Cortex of kidney (tissue), 1 donor: ENCODE measurements at places on chromosomes 2 and 18.

DNA sequence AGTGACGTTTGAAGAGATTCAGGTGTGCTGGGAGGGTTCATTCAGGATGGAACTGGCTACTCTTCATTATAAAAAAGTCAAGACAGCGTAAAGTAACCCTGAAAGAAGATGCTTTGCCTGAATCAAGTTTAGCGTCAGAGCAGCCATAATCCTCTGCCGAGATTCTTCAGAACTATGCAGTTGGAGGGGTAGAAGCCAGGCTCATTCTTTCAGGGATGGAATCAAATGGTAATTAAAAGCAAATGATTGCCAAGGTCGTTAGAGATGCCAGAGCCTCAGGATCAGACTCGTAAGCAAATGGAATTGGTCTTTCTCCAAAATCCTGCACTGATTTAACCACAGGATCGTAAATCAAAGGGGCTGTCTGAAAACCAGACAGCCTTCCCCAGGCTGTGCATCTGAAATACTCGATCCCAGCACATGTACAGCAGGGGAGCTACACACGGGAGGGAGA lies 21.9 kb downstream of the APCDD1 start:
- no peak for DNase-seq

- DNase-seq, result no peak
These were observed at the start of gene ST6GAL2 for GRCh38 chr2:106885971-106886915. ST6GAL2 (minus strand) TSS chr2:106886167; CDS start chr2:106843977, 42,190 bp downstream.

- no peak for DNase-seq
These were observed 143.0 kb downstream of the ARL6IP6 start for GRCh38 chr2:152861349-152861942.

DNA sequence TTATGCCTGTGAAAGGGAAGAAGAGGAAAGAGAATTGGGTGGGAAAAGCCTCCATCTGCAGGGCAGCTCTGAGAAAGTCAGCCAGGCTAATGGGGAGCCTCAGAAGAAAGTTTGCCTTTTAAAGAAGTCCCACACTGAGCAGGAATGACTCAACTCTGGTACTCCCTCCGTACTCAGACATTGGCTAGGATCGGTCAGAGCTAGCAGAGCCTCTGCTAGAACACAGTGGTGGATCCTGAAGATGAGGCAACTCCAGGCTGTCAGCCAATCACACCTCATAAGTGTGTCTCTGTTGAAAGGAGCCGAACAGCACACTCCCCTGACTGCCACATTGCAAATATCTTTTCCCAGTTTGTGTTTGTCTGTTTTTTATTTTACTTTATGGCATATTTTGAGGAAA lies 96.9 kb downstream of the HNRNPLL start:
- no peak for DNase-seq

GRCh38 chr2:1192121-1192520 lies 221.1 kb upstream of the TPO start:
- DNase-seq, result no peak

- no peak for DNase-seq
These were observed 125.4 kb downstream of the TPO start for GRCh38 chr2:1538663-1539062.

DNA sequence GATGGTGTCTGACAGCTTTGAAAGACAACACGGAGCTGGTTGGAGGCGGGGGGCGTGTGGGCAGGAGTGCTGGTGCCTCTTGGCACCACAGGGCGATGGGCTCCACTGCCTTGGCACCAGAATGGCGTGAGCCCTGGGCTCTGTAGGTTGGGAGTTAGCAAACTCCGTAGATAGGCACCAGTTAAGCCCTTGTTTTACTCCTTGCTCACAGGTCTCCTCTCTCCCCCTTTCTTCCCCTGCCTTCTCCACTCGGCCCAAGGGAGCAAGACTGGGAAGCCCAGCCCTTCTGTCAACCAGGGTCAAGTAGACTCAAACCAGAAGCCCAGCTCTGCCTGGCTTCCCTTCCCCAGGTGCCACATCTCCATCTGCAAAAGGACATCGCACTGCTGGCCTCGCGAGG lies 281.7 kb upstream of the ID2 start:
- no peak for DNase-seq

GRCh38 chr2:1883476-1883875 lies 139.2 kb upstream of the PXDN start:
- DNase-seq, result no peak

- DNase-seq, result no peak
These were observed 31.9 kb downstream of the ATP8B1 start for GRCh38 chr18:57771193-57771592.

DNA sequence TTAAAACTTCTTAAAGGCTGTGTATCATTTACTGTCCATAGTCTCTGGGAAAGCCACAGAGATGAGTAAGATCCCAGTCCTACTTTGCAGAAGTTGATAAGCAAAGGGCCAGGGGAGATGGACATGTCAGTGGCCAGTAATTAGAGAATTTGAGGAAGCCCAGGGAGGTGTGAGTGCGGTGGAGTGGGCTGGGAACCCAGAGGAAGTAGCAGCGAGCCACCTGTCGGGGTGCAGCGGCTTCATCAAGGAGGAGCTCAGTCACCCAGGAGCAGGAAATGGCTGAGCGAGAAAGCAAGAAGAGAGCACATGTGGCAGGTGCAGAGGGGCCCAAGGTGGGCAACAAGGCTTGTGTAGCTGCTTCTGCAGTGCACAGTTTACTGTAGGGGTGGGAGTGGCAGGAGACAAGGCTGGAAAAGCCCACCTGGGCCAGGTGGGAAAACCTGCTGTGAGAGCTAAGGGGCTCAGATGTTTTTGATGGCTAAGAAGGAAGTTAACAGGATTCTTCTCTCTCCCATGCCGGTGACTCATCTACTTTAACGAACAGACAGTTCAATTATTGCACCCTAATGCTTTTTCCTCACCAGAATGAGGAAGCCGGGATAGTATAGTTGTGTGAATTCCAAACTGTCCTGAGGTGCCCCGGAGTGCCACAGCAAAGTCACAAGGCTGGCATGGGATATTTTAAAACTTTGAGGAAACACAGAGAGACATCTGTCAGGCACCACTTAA lies 34.8 kb upstream of the MGAT5 start:
- DNase-seq, result no peak

DNA sequence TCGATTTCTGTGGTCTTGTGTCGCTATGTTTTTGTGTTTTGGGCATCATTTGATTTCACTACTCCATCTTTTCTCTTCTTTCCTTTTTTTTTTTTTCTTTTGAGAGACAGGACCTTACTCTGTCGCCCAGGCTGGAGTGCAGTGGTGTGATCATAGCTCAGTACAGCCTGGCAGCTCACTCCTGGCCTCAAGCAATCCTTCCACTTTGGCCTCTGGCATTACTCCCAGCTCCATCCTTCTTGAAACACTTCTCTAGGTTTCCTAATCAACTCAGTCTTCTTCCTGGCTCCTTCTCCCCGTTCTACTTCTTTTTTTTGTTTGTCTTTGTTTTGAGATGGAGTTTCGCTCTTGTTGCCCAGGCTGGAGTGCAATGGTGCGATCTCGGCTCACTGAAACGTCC lies 26.5 kb downstream of the TCF23 start:
- DNase-seq, result no peak

GRCh38 chr2:64457524-64457923 lies 3.6 kb downstream of the LGALSL start:
- no peak for DNase-seq

GRCh38 chr2:75707901-75708300 lies 2.8 kb downstream of the GCFC2 start:
- DNase-seq, result no peak

GRCh38 chr18:63267975-63268721 lies 51.4 kb downstream of the BCL2 start:
- no peak for DNase-seq

DNA sequence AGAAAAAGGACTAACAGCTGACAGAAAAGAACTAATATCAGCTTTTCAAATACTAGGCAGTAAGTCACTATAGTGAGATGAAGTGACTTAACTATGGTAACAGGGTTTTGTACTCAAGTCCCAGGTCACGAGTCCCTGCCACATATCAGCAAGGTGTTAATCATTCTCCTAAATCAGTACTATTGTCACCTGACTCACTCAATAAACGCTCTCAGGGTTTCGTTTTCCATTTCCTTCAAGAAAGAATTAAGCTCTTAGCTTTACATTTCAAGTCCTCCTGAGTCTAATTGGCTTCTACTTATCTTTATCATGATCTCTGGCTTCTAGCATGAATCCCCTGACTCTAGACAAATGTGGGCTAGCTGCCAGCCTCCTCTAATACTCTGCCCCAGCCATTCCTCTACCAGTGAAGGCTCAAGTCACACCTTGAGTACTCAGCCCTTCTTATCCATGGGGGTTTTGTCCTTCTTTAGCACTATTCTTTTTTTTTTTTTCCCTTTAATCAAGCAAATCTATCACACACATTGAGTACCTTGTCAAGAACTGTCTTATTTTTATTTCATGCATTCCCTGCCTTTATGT lies 20.0 kb downstream of the BUB1 start:
- DNase-seq, result no peak

DNA sequence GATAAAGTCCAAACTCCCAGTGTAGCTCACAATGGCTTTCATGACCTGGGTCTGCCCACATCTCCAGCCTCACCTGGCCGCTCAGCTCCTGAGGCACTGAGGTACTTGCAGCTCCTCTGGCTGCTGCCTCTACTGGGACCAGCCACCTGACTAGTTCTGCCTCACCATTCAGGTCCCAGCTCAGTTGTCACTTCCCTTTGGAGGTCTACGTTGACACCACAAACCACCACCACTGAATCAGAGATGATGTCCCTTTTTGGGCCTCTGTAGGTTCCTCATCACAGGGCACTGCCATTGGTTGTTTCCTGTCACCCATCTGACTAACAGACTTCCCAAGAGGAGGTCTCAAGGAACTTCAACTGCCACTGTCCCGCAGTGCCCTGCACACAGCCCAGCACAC lies 21.2 kb downstream of the SPP2 start:
- DNase-seq, result no peak

DNA sequence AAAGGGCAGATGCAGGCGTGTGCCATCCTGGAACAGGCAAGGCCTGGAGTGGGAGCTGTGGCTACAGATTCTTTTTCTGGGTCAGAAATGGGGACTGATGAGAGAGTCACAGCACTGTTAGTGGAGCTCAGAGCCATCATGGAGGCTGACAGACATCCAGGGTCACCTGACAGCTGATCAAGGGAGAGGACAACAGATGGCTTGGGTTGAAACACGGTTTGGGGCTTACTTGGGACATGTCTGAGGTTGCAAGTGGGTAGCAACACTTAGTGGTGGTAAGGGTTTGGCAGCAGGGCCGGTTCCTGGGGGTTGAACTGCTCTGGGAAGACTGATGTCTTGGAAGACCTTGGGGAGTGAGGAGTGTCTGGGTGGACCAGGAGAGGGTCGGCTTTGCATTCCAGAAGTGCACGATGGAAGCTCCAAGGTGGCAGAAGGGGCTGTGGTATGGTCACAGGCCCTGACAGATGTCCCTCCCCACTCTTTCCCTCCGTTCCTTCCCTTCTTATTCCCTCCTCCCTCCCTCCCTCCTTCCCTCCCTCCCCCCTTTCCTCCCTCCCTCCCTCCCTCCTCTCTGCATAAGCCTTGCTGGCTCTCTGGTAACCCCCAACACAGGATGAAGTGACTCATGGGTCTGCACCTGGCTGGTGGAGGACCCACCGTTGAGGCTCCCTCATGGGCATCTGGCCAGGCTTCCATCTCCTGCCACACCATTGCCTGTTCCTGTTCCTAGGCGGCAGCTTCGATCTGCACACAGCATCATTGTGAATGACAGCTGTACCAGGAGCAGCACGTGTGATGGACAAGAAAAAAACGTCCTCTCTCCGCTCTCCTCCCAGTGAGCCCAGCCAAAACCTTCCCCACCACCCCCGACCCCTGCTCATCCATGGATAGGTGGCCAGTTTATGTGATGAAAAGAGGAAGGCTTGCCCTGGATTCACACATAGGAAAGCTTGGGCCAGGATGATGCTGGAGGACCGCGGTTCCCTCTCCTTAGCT lies 63.8 kb upstream of the RPL31 start:
- DNase-seq, result no peak

GRCh38 chr18:51236225-51236624 lies 38.7 kb upstream of the MEX3C start:
- DNase-seq, result no peak

DNA sequence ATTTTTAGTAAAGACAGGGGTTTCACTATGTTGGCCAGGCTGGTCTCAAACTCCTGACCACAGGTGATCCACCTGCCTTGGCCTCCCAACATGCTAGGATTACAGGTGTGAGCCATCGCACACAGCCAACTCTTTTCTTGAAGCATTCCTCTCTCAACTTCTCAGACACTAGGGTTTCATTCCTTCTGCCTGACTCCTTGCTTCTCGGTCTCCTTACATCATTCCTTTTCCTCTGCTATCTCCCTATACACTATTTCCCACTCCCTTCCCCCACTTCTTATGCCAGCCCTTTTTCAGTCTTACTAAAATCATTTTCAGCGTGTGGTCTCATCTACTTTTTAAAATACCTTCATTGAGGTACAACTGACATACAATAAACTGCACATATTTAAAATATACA lies 6.1 kb downstream of the SOS1 start:
- no peak for DNase-seq

GRCh38 chr2:121346859-121347258 lies 61.9 kb upstream of the TFCP2L1 start:
- DNase-seq, result no peak

DNA sequence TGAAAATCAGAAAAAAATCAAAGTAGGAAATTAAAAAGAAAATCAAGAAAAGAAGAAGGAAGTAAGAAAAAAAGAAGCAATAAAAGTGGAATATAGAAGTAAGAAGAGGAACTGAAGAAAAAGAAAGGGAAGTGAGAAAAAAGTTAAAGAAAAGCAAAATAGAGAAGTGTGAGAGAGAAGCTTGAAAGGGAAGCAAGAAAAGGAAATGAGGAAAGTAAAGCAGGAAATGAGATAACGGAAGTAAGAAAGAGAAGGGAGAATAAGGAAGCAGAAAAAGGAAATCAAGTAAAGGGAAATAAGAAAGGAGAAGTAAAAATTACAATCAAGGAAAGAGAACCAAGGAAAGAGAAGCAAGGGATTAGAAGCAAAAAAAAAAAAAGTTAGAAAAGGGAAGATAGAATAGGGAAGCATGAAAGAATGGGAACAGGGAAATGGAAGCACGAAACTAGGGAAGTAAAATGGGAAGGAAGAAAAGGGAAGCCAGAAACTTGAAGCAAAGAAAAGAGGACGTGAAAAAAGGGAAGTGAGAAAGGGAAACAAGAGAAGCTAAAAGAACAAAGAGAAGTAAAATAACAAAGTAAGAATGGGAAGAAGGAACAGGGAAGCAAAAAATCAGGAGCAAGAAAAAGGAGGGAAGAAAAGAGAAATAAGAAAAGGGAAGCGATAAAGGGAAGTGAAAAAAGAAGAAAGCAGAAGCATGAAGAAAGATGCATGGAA lies 243.3 kb upstream of the NCKAP5 start:
- DNase-seq, result no peak

DNA sequence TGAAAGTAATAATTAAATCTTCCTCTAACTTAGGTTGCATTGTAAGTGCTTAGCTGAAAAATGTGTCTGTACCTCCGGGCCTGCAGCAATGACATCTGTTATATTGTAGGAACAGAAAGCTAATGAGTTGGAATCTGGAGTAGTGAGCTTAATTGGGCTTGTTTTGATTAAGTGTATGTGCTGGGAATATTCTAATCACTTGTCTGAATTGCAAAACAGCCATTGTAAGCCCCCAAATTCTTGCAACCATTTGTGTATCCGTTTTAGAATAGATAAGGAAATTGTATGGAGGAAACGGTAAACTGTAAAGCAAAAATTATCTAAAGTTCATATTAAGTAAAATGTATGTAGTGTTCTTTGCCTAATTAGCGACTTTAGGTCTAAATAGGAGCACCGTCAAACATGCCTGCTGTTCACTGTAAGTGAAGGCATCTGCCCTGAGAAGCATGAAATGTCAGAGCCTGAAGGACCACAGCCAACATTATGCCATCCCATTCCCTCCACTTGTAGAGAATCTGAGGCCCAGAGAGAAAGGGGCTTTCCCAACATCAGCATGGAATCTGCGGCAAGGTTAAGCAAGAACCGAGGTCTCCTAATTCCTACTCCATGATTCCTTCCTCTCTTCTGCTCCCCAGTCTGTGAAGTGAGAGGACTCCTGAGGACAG lies 466.4 kb downstream of the TDRD15 start:
- DNase-seq, result no peak
